ENCODE measurements at places on chromosomes 1 and 21.

- DNase-seq = no peak
Measured at GRCh38 chr1:147611021-147611426, 59.3 kb downstream of the ACP6 start.

- peak; percentile 57 for DNase-seq
Measured at GRCh38 chr1:89780721-89781120, 40.1 kb upstream of the LRRC8D start.

DNA sequence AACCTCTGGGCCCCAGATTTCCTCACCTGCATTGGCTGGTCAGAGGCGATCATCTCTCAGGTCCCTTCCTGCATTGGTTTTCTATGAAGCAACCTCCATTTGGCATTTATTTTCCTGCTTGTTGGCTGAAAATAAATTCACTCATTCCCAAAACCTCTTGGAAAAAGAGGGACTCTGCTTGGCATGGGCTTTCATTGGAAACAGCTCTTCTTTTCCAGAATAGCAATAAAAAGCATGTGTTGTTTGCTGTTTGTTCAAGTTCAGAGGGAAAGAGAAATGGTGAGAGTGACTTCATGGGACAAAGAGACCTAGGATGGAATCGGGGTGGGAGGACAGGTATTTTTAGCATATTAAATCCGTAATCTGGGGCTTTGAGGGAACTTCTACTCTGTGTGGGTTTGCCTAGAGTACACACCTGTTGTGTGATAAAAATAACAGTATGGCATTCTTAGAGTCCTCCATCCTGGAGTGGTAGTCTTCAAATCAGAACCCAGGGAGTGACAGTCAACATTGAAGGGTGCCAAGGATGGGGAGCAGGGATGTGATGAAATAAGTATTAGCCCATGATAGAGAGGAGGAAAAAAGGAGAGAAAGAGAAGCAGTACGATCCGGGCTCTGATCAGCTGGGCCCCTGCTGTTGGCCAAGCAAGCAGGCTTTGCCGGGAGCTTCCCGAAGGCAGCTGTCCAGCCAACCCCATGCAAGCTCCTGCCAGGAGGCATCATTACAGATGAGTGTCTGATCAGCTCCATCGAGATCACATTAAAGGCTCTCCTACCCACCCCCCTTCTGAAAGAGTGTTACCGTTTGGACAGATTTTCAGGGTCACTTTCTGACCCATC, 131.9 kb upstream of the NFIA start:
- no peak for DNase-seq

DNA sequence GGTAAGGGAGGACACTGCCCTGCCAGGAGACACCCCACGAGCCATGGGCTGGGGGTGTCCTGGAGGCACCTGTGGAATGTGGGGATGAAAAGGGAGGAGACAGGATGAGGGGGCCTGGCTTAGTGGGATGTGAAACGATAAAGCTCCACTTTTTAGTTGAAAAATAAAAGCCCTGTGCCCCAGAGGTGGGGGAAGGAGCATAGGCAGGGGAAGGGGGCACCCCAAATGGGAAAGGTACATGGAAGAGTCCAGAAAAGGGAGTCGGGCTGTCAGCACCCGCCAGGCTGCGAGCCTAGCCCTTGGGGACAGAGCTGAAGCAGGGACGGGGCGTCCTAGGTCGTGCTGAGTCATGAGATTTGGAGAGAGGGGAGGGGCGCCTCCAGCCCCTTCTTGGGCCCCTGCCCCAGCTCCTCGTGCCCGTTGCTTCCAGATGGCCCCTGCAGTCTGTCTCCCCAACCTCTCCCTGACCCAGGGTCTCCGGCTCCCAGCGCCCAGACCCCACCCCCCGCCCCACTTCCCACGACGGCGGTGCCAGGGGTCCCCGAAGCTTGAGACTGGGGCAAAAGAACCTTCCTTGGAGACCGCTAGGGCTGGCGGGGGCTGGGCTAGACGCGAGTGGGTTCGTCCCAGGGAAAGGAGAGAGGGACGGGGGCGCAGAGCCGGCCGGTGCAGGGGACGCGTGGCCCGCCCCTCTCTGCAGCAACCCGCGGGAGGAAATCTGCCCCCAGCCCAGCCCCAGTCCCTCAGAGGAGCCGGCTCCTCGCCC, 795 bp downstream of the SYT2 start:
- DNase-seq = no peak

GRCh38 chr1:29271724-29272123, 35.4 kb downstream of the PTPRU start:
- peak; percentile 89 for DNase-seq

- DNase-seq = no peak
Measured at GRCh38 chr1:8937701-8938100, 8.0 kb upstream of the CA6 start.

GRCh38 chr1:221910222-221910621, 168.3 kb upstream of the DUSP10 start:
- DNase-seq = no peak

GRCh38 chr1:234897390-234897749, 231.3 kb downstream of the TOMM20 start:
- DNase-seq = no peak

DNA sequence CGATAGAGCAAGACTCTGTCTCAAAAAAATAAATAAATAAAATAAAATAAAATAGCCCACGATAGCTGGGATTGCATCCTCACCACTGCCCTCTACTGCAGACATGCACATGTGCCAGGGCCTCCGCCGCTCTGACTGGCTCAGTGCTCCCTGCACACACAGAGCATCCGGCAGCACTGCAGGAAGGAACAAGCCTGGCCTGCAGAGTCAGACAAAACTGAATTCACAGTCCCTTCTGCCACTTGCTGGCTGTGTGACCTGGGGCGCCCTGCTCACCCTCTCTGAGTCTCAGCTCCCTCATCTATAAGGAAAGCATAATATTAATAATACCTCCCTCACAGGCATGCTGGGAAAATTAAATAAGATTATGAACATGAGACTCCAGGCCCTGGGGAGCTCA, 35.4 kb downstream of the CSMD2 start:
- no peak for DNase-seq

- DNase-seq = peak; percentile 90
Measured at GRCh38 chr1:44733365-44733764, 2.4 kb upstream of the RNU5D-1 start.

DNA sequence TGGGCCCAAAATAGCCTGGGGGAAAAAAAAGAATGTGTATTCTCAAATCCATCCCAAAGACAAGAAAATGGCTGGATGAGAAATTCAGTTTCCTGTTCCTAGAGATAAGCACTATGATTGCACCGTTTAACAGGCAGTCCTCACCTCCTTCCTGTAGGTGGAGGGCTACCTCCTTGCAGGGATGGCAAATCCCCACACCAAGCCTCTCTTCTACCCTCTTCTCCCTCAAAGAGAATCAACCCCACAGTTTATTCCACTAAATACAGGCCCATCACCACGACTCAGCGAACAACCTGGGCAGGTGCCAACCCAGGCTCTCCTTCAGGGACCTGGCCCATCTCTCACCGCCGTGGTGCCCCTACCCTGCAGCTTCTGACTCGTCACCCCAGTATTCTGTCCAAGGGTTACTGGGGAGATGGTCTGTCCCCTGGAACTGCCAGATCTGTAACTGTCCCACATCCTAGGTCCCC, 3.4 kb upstream of the CHD5 start:
- DNase-seq = peak; percentile 14

DNA sequence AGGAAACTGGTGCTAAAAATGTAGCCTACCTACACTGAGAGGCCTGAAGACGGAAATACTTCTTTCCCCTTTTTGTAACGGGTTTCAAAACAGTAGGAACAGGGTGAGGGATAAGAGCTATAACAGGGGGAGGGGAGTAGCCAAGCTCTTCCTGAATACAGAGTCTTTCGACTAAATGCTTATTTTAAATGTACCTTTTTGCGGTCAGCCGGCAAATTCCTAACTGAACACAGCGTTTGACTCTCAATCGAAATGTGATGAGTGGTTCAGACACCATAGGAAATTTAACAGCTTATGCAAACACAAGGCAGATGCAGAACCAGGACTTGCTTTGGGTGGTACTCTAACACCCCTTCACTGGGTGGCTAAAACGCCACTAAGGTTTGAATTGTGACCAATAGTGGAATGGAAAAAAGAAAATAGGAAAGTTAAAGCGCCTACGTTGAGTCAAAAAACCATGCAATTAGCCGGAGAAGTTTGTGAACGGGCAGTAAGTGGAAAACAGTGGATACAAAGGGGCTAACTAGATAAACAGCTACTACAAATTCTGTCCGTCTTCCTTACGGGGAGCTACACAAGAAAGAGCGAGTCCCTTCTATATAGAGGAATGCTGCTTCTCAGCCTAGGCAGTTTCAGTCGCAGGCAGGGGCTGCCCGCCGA, 1.7 kb downstream of the EGLN1 start:
- no peak for DNase-seq

DNA sequence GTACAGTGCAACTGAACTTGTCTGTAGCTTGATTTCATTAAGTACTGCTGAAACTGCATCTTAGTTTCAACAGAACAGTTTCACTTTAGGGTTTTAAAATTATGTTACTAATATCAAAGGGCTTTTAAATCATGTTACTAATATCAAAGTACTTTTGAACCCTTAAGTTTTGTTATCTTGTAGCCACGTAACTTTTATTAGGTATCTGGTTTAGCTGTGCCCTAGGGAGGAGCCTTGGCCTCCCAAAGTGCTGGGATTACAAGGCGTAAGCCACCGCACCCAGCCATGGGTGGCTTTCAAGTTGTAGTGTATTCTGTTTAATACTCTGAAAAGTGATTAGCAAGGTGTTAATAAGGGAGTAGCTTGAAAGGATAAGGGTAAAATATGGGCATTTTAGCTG, 2.0 kb downstream of the KDM4A start:
- no peak for DNase-seq

- no peak for DNase-seq
Measured at GRCh38 chr1:26991310-26992116, 2.0 kb upstream of the TRNP1 start.

DNA sequence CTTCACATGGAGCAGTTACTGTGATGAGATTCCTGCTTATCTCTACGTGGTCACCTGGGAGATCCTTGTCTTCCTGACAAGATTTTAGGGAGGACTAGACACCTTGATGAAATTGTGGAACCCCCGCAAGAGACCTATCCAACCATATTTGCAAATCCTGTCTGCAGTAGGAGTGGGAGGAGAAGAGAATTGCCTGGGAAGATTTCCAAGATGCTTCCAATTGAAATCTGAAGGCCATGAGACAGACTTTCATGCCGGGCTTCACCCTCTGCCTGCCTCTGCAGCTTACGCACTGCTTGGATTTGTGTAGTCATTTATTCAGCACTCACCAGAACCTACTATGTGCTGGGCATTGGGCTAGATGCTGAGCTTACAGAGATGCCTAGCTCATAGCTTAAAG, 106.6 kb downstream of the OMA1 start:
- no peak for DNase-seq

DNA sequence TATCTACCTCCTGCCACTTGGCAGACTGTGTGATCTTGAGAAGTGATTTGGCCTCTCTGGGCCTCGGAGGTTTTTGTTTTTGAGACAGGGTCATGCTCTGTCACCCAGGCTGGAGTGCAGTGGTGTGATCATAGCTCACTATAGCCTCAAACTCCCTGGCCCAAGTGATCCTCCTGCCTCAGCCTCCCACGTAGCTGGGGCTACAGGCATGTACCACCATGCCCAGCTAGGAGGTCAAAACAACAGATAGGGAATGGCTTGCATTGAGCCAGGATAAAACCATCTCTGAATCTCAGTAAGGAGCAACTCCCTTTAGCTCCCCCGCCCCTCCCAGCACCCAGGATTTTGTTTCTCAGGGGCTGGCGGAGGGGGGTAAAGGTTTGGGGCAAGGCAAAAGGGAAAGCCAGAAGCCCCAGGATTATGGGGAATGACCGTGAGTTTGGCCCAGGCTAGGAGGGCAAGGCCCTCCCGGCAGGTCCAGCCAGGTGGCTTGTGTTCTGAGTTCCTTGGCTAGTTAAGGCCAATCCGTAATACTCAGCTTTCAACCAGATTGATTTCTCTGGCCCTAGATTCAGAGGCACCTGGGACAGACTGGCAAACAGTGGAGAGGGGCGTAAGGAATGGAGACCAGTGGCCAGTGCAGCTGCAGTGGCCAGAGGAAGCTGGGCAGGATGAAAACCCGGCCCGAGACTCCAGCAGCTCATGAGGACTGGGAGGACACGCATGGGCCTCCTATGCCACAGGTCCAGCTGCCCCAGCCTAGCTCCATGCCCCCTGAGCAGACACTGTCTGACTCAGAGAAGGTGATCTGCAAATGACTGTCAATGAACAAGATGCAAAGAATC, 130.1 kb downstream of the DMRTB1 start:
- no peak for DNase-seq

GRCh38 chr1:5999711-6000443, 7.7 kb upstream of the NPHP4 start:
- DNase-seq = no peak

DNA sequence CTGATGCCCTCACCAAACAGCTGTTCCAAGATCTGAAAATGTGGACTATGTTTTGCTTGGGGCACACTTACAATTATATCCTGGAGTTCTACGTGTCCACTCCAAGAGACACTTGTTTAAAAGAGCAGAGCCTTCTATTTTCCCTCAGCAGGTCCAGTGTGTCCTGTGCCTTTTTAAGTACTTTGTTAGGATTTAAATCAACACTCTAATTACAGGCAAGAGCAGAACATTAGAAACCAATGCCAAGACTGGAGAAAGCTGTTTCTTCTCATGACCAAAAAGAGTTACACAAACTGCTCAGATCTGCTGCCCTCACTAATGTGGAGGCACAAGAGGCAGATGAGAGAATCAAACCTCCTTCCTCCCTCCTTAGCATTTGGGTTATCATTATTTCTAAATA, 452.9 kb downstream of the LMO4 start:
- DNase-seq = no peak

- DNase-seq = peak; percentile 90
Measured at GRCh38 chr1:99731384-99731783, 35.1 kb downstream of the FRRS1 start.

- no peak for DNase-seq
Measured at GRCh38 chr1:85289848-85290335, 13.5 kb upstream of the BCL10 start.

- no peak for DNase-seq
Measured at GRCh38 chr1:231369282-231369681, 31.2 kb downstream of the SPRTN start.

- DNase-seq = peak; percentile 8
Measured at GRCh38 chr1:97489834-97490233, 431.0 kb downstream of the DPYD start.

DNA sequence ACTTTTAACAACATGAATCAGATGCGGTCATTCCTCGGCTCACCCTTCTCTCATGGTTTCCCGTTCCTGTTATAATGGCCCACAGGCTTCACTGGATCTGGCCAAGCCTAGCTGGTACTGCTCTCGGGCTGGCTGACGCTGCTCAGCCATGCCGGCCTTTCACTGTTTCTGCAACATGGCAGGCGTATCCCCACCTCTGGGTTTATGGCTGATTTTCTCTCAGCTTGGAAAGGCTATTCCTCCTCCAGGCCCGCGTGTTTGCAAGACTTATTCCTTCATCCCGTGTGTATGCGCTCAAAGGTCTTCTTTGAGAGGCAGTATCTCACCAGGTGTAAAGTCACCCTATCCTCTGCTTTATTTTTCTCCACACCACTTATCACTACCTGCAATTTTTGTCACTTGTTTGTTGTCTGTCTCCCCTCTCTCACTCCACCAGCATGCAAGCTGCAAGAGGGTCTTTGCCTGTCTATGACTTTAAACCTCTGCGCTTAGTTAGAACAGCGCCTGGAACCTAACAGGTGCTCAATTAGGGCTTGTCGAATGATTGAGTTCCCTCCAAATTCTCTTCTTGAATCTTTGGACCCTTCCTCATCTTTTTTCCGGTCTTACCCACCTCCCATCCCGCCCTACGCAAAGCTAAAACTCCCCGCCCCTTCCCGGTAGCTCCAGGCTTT, 491 bp upstream of the RAP1A start:
- DNase-seq = no peak

GRCh38 chr1:100400404-100400803, 48.1 kb downstream of the CDC14A start:
- DNase-seq = no peak

- DNase-seq = no peak
Measured at GRCh38 chr1:170776777-170777176, 112.8 kb downstream of the PRRX1 start.

All from fibroblast of skin of scalp (primary cell).